H7 (cell line): ENCODE measurements at places on chromosomes 2 and 18. TPM values are rescaled to one million over a fixed set of nuclear protein-coding genes. Genes with fewer than 3 reads are reported as not detected.

The ERFE gene
- total RNA-seq, result 8.8 and 11.2 TPM in 2 replicates

The KCNK3 gene
- total RNA-seq, result 0.11 and 0.48 TPM in 2 replicates

The ATP6V1B1 gene
- total RNA-seq, result 0.14 TPM in 1 of 2 replicates, not detected in the other

The HOXD3 gene
- total RNA-seq, result not detected in 2 replicates

The ARHGAP25 gene
- 4.1 and 6.3 TPM in 2 replicates for total RNA-seq

The DCC gene
- 1.3 TPM in 2 replicates for total RNA-seq

The WDSUB1 gene
- 7.4 TPM in 2 replicates for total RNA-seq

The IL1RL1 gene
- total RNA-seq, result not detected in 2 replicates

- no peak for DNase-seq
Measured at GRCh38 chr18:58369616-58370015, 259.3 kb downstream of the ALPK2 start.

DNA sequence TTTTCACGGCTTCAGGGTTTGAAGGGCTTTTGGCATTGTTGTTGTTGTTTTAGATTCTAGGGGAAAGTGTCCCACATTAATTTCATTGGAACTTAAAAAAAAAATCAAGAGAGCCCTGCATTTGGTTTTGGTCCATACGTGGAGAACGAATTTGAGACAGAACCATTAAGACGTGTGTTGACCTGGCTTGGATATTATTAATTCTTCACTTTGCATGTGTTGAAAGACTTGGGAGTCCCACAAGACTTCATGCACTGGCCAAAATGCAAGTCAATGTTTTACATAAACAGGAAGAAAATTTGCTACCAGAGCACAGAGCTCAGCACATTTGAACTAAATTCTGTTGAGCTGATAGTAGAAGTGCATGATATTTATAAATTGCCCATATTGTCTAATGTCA, 761.2 kb upstream of the ACVR2A start:
- no peak for DNase-seq

GRCh38 chr2:229486673-229487072, 215.6 kb upstream of the PID1 start:
- DNase-seq, result peak; percentile 63

- DNase-seq, result no peak
Measured at GRCh38 chr2:16644221-16644925, 21.3 kb downstream of the CYRIA start.

DNA sequence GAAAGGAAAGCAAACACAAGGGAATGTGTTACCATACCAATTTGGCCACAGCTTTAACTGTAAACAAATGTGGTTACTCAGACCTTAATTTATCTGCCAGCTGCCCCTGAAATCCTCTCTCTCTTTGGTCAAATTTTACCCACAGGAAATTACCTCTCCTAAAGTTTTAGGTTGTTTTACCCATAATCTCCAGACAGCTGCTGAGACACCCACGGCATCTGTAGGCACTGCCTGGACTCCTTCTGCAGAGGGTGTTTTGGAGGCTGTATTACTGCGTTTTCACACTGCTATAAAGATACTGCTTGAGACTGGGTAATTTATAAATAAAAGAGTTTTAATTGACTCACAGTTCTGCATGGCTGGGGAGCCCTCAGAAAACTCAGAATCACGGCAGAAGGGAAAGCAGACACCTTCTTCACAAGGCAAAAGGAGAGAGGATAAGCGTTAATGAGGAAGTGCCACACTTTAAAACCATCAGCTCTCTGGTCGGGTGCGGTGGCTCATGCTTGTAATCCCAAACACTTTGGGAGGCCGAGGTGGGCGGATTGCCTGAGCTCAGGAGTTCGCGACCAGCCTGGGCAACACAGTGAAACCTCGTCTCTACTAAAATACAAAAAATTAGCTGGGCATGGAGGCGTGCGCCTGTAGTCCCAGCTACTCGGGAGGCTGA, 677.5 kb upstream of the FSHR start:
- DNase-seq, result no peak

DNA sequence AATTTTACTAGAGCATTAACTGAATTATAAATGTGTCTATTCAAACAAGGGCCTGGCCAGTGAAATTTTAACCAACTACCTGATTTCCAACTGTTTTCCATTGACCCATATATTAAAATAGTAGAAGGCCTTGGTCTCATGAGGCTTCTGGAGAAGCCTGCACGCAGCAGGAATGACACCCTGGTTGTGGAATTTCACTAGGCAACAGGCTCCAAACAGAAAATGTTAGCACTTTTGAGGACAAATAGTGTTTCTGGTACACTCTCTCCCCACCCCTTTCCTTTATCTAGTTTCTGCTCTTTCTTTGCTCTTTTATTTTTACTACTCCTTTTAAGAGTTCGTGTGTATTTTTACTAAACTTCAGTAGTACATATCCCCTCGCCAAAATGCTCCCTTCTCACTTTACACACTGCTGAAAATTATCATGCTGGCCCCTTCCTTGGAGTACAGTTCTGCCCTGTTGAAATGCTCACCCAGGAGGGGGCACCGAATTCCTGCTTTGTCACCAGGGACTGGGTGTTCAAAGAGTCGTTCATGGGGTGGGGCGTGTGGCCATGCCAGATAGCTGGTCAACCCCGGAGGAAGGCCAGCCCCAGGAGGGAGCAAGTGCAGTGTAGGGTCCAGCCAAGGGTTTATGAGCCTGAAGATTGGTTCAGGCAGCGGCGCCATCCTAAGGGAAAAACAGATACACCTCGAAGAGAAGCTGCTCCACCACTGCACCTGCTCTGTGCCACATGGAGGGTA, 22.1 kb upstream of the COL6A3 start:
- no peak for DNase-seq

DNA sequence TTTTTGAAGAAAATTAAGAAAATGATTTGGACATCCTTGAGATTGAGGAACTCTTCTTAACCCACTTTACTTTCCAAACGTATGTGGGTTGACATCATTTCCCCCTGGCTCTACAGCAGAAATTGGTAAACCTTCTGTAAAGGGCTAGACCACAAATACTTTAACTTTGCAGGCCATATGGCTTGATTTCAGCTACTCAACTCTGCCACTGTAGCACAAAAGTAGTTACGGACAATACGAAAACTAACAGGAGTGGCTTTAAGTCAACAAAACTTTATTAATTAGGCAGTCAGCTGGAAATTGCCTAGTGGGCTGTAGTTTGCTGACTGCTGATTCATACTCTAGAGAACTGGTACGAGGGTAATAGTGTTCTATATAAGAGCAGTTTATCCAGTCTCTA, 83.2 kb upstream of the DTNB start:
- DNase-seq, result no peak

- peak; percentile 95 for DNase-seq
Measured at GRCh38 chr2:219057709-219058540, 2.8 kb downstream of the IHH start.

- DNase-seq, result peak; percentile 87
Measured at GRCh38 chr2:31137211-31138036, 816 bp downstream of the GALNT14 start.

DNA sequence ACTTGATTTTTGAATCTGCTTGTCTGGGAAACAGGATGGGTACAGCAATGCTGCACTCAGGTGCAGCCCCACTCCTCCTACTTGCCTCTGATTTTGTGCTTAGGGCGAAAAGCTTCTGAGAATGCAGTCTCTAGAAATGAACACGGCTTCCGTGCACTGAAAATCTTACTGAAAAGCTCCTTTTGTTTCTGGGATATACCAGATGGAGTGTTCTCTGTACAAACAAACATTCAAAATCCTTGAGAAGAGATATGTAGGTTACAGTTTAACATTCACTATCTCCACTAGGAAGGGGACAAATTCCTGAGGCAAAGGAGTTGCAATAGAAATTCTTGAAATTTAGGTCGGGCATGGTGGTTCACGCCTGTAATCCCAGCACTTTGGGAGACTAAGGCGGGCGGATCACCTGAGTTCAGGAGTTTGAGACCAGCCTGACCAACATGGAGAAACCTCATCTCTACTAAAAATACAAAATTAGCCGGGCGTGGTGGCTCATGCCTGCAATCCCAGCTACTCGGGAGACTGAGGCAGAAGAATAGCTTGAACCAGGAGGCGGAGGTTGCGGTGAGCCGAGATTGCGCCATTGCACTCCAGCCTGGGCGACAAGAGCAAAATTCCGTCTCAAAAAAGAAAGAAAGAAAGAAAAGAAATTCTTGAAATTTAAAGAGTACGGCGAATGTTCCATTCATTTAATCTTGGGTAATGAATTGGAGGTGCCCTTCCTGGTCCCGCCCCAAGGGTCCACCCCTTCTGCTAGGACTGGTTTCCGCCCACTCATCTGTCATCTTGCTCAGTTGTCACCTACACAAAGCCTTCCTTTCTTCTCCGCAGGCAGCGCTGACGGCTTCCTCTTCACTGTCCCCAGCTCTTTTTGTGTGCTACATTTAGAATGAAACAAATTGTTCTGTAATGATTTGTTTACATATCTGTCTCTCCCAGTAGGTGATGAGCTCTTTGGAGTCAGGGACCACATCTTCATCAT, 92.4 kb downstream of the SOCS6 start:
- peak; percentile 37 for DNase-seq

DNA sequence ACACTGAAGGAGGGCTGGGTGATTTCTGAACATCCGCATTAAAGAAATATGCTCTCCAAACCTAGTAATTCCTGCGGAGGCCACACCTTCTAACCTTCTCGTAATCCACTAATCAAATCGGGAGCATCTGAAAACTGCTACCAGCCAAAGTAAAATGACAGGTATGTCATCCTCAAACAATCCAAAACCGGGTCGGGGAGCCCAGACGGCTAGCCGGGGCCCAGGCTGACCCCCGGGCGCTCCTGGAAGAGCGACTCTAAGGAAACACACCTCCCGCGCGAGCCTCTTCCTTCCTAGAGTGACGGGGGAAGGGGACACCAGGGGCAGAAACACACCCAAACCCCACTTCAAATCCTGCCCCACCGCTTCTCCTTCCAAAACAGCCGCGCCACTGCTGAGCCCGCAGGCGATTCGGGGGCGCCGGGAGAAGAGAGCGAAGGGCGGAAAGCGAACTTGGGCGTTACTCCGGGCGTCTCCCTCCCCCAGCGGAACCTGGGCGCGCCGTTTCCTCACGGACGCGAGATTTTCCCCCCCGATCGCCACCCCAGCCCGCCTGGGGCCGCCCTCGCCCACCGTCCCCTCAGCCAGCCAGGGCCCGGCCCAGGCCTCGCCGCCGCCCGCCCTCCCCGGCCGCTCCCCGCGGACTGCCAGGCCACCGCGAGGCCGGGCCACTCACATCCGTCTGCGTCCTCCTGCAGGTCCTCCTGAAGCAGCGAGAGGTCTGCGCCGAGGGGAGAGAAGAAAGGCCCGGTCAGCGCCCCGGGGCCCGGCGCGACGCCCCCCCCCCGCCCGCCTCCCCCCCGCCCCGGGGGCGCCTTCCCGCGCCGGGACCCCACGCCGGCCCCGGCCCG, 584 bp downstream of the PPP4R1 start:
- DNase-seq, result peak; percentile 80

- no peak for DNase-seq
Measured at GRCh38 chr2:128235581-128235980, 83.1 kb downstream of the HS6ST1 start.

DNA sequence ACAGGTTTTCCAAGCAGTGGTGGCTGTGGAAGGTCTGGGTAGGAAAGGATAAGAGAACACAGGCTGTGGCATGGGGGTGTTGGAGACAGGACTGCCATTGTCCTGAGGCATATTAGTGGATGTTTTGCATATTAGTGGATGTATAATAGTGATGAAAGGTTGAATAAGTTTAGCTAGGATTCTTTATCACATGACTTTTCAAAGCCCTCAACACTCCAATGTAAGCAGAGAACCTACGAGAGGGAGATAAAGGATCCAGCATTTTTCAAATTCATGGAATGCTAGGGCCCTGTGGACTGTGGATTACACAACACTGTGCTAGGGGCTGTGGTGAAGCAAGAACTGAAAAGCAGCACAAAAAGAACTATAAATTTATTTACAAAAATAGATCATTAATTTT, 63.2 kb downstream of the POLE4 start:
- no peak for DNase-seq

DNA sequence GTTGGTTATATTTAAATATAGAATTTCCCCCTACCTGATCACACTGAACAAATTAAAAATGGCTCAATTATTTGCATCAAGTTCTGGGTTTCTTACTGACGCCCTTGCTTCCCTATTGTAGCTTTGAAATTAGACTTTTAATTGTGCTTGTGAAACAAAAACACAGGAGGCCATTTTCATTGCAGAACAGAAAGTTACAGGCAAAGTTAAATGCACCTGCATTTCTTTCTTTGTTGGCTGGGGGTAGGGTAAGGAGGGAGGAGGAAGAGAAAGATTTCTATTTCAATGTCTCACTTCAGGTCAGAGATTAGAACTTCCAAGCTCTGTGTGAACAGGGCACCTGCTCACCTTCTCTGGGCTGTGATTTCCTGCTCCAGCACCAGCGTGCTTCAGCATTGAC, 199.6 kb downstream of the BCL11A start:
- DNase-seq, result no peak

GRCh38 chr2:211251016-211251415, 694.6 kb downstream of the CPS1 start:
- DNase-seq, result peak; percentile 15

- peak; percentile 31 for DNase-seq
Measured at GRCh38 chr2:5368263-5368662, 323.9 kb upstream of the SOX11 start.

- no peak for DNase-seq
Measured at GRCh38 chr2:239374896-239375277, 25.9 kb downstream of the HDAC4 start.

- DNase-seq, result no peak
Measured at GRCh38 chr2:5894355-5894754, 202.2 kb downstream of the SOX11 start.

GRCh38 chr2:121002597-121002996, 266.9 kb downstream of the GLI2 start:
- DNase-seq, result peak; percentile 76

DNA sequence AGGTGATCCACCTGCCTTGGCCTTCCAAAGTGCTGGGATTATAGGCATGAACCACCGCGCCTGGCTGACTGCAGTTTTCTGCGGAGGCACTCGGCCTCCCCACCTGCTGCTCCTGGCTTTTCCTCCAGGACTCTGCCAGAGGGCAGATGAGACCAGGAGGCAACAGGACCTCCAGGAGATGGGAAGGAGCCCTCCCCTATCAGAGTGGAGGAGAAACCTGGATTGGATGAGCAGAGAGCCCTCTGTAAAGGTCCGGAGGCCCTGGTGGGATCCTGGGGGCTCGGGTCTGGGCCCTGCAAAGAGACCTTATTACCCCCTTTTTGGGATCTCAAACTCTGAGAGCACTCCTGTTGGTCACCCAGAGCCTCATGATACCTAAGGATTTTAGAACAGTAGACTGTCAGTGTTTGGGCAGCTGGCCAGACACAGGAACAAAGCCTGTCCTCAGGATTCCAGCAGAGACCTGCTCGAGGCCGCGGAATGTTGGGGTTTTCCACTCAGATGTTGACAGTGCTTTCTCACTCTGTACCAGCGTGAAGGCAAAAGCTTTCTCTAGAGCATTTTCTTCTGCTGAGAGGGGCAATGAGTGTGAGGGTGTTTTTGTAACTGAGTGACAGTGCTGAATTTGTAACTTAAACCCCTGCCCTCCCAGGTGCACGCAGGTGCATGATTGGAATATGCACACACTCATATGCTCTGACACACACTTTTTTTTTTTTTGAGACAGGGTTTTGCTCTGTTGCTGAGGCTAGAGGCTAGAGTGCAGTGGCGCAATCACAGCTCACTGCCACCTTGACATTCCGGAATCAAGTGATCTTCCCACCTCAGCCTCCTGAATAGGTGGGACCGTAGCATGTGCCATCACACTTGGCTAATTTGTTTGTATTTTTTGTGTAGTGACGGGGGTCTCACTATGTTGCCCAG, 48.4 kb downstream of the NPPC start:
- peak; percentile 47 for DNase-seq

- DNase-seq, result no peak
Measured at GRCh38 chr2:50118905-50119702, 912.8 kb downstream of the NRXN1 start.

- no peak for DNase-seq
Measured at GRCh38 chr2:188326290-188326668, 34.6 kb downstream of the GULP1 start.

- no peak for DNase-seq
Measured at GRCh38 chr2:174704061-174704460, 60.2 kb downstream of the CHRNA1 start.
